ENCODE measurements at places on chromosomes 16 and 17.

GRCh38 chr17:80783486-80783885, 208.2 kb upstream of the CHMP6 start:
- DNase-seq: no peak

GRCh38 chr16:1766701-1767100, 4.6 kb downstream of the NME3 start:
- DNase-seq: no peak

- DNase-seq: no peak
Measured at GRCh38 chr16:85567935-85568334, 45.2 kb upstream of the GSE1 start.

- no peak for DNase-seq
Measured at GRCh38 chr16:12206098-12206748, 229.7 kb downstream of the SNX29 start.

GRCh38 chr16:79437764-79438751, 162.5 kb downstream of the MAF start:
- peak; percentile 2 for DNase-seq

- peak; percentile 91 for DNase-seq
Measured at GRCh38 chr17:29369831-29370735, 20.1 kb upstream of the TAOK1 start.

All from choroid plexus epithelial cell (primary cell).